ENCODE measurements at places on chromosomes 12 and 14.

GRCh38 chr12:10272467-10272866, 35.2 kb upstream of the KLRD1 start:
- ATAC-seq: no peak

DNA sequence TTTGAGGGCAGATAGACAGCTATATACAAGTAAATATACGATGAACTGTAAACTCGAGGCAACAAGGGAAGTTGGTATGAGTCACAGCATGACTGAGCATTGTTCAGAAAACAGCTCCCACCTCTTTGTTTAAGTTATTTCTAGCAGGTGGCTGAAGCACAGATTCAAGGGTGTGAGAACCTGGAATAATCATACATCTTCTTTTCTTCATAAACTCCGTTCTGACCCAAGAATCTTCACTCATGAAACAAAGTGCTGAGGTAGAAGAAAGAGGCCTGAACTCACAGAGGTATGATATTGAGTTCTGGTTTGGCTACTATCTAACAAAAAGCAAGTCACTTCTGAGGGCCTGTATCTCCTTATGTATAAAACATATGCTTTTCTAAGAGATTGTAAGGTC, 364.1 kb upstream of the KITLG start:
- no peak for ATAC-seq

- no peak for ATAC-seq
Observed at GRCh38 chr12:90203556-90203955, 494.9 kb upstream of the ATP2B1 start.

- no peak for ATAC-seq
Observed at GRCh38 chr12:105986779-105987684, 151.7 kb downstream of the NUAK1 start.

DNA sequence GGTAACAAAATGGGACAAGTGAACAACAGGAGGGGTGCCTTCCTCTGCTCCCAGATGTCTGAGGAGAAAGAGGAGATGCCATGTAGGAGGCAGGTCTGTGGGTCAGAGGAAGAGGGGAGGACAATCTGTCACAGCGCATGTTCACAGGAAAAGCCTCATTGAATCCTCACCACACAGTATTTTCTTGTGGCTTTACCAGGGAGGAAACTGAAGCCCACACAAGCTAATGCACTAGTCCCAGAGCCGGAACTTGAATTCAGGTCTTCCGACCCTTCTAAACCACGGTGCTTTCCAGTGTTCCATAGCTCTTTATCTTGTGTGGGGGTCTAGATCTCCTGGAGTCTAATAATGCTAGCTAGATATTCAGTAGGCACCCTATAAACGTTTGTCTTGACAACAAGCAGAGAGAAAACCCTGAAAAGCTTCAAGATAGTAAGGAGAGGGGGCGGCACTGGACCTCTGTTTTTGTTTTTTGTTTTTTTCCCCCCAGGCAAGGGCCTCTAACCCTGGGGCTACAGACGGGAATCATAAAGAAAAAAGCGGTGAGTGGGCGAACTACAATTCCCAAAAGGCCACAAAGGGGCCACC, 371 bp upstream of the SHMT2 start:
- ATAC-seq: peak; percentile 1

- no peak for ATAC-seq
Observed at GRCh38 chr14:31884776-31885379, 192.2 kb upstream of the ARHGAP5 start.

GRCh38 chr12:117031843-117032592, 67.2 kb downstream of the TESC start:
- peak; percentile 70 for ATAC-seq

GRCh38 chr12:41293011-41293410, 104.9 kb downstream of the PDZRN4 start:
- ATAC-seq: no peak

GRCh38 chr12:97404543-97404942, 58.1 kb upstream of the RMST start:
- ATAC-seq: peak; percentile 67

- ATAC-seq: no peak
Observed at GRCh38 chr12:85956081-85956480, 82.0 kb downstream of the NTS start.

GRCh38 chr12:128815779-128816642, 7.7 kb downstream of the SLC15A4 start:
- ATAC-seq: no peak

DNA sequence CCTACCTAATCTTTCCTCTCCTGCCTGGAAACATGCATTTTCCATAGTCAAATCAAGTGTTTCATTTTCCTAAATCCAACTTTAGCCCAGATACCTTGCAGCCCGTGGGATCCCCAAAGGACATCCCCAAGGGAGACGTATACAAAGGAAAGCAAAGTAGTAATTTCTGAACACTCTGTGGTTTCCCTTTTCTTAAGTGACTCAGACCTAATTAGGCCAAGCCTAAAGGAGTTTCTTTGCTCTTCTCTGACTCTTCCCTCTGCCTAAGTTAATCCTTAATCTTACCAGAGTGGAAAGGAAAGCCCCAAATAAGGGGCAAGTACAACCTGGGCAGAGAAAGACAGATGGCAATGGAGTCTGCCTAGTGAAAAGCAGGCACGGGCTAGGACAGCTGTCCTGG, 250.3 kb downstream of the SPTSSA start:
- ATAC-seq: peak; percentile 9

DNA sequence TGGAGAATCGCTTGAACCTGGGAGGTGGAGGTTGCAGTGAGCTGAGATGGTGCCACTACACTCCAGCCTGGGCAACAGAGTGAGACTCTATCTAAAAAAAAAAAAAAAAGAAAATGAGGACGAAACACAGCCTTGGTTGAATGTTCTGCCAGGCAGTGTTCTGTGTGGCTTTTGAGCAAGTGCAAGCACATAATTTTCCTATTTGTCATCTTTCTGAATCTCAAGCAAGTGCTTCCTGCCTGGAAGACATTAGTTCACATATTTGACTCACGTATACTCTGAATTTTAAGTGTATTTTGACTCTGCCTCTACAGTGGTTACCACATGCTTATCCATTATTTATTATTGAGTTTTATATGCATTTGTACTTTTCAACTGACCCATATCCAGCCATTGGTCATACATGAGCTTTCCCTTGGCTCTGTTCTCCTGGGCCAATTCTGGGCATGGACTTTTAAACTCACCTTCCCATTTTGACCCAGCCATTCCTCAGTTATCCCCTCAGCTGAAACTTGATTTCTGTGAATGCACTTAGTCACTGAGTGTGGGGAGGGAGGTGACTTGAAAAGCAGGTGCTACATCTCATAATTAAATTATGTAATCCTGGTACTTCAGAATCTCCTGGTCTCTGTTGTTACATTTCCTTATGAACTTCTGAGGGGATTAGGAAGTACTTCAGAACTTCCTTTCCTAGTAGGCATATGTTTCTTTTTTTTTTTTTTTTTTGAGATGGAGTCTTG, 8.1 kb downstream of the OR10G2 start:
- ATAC-seq: no peak

GRCh38 chr12:132109741-132110140, 34.4 kb downstream of the DDX51 start:
- ATAC-seq: no peak

GRCh38 chr12:124523071-124523470, 44.3 kb downstream of the NCOR2 start:
- peak; percentile 20 for ATAC-seq

DNA sequence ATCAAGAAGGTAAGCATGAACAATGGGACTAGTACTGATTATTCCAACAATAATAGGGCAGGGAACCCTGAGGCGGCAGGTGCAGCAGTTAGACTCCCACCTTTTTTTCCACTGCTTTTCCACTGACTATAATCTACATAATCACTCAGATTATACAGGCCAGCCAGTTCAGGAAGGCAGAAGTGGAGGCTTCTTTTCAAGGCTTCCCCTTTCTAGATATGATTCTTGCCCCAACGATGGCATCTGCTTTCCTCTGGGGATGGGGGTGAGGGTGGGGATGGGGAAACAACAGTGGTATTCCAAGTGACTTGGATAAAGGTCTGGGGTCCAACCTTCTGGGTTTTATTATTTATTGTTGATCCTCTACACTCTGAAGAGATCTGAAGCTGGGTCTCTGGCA, 331 bp downstream of the NCKAP1L start:
- peak; percentile 28 for ATAC-seq

GRCh38 chr14:96105089-96105925, 66.1 kb downstream of the C14orf132 start:
- no peak for ATAC-seq

DNA sequence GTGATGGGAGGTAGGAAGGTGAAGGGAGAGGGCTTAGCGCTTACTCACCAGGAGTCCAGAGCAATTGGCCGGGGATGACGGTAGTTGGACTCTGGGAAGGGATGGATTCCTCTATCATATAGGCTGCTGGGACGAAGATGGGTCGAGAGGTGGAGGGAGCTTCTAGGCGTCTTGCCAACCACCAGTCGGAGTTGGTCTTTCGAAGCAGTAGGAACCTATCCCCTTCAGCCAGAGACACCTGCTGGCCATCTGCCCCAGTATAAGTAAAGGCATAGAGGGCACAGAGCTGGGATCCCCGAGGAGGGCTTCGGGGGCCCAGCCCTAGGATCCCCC, 657 bp downstream of the ARHGAP9 start:
- no peak for ATAC-seq

DNA sequence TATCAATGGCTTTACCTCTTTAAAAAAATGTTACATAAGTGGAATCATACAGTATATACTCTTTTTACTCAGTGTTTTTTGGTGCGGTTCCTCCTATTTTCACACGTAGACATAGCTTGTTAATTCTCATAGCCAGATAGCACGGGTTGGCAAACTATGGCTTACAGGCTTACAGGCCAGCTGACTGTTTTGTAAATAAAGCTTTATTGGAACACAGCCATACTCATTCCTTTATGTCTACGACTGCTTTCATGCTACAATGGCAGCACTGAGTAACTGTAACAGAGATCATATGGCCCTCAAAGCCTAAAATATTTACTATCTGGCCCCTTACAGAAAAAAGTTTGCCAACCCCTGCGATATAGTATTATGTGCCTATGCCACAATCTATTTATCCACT, 5.8 kb upstream of the DAAM1 start:
- no peak for ATAC-seq

- no peak for ATAC-seq
Observed at GRCh38 chr12:86081843-86082242, 174.3 kb downstream of the MGAT4C start.

DNA sequence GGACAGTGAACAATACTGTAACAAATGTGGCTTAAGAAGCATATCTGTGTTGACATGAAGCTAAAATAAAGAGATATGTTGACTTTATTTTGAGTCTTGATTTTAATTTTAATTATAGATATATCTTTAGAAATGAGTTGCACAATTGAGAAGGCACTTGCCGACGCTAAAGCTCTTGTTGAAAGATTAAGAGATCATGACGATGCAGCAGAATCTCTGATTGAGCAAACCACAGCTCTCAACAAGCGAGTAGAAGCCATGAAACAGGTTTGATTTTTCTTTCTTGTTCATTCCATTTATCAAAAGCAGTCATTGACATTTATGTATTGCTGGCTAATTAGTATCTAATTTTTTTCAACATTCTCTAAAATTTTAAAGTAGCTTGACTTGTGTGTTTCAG, 15.8 kb downstream of the FGFR1OP2 start:
- ATAC-seq: no peak

DNA sequence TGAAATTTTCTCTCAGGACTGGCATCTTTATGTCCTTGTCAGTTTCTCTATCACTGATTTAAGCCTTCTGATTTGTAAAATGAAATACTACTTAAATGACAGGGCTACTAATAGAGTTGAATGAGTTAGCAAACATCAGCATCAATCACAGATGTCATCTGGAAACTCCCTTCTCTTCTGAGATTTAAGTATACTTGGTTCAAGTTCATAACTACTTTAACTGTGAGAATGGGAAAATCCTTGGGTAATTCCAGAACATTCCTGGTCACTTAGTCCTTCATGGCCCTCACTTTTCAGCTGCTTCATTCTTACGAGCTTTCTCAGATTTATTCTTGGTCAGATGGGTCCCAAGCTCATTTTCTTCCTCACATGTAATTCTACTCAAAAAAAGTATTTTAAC, 1655.3 kb upstream of the FLRT2 start:
- no peak for ATAC-seq

DNA sequence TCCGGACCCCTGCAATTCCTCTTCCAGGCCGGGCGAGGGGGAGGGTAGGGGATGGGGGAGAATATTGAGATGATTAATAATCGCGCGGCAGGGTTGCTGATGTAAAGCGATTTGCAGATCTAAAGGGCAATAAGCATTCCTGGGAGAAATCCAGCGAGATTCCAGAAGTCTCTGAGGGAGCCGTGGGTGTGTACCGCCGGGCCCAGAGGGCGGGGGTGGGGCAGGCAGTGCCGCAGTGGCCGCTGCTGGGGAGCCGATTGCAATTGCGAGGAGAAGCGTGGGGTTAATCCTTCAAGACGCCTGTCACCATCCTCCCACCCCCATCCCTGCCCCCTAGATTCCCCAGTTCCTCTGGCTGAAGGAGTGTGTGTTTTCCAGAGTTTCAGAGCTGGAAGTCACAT, 16.4 kb downstream of the FOS start:
- ATAC-seq: no peak

DNA sequence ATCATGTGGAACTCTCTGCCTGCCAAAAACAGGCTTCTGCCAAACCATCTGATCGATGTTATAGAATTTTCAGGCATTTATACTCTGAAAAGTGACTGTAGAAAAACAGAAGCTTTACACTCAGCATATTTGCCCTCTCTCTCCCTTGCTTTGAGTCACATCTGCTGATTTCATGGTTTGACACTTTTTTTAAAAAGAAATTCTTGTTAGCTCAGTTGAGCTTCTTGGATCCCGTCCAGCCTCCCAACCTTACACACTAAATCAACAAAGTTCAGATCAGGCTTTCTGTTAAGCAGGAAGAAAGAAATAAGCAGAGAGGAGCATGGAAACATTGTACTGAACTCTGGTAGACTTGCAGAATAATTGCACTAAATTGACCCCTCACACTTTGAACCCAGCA, 193.6 kb upstream of the SEL1L start:
- no peak for ATAC-seq

DNA sequence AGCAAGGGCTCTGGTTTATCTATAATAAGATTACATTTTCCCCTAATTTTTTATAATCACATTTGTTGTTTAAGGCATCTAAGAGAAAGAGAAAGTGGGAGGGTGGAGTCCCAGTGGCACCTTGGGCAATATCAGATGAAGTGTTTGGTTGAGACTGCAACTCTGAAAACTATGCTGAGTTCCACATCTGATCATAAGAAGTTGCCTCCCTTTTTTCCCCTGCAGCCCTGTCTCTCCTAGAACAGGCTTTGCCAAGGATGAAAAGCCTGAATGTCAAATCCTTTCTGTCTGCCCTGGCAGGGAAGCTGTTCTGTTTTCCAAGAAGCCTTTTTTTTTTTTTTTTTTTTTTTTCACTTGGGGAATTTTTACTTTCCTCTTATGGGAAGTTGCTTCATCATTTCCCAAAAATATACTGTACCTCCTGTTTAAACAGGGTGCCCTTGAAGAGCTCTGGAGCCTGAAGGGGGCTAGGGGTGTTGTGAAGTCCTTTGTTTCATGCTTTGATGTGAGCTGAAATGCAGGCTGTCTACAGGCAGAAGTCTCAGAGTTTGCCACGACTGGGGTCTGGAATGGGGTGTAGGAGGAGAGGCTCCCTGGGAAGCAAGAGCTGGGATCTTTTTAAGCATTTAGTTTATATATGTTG, 71.3 kb downstream of the SUSD6 start:
- no peak for ATAC-seq

All from stimulated activated memory B cell treated with anti-CD40 and anti-IgM and Interleukin-4, amounts not matched to agents 10 μg/mL and 1 μg/mL and 100 μg/mL, for 72 hours (primary cell).